ENCODE measurements at places on chromosomes 6 and 20. TPM values are rescaled to one million over a fixed set of nuclear protein-coding genes. Genes with fewer than 3 reads are reported as not detected.
A peak's percentile ranks its signal among the peaks of the same experiment; 100 is the strongest.

- no peak for DNase-seq
Observed at GRCh38 chr6:127279815-127280214, 13.2 kb downstream of the RNF146 start.

Gene PPIL6
- 0.65 TPM for total RNA-seq

Gene GPX6
- not detected for total RNA-seq

- DNase-seq = no peak
Observed at GRCh38 chr6:111959766-111960165, 86.5 kb upstream of the FYN start.

GRCh38 chr6:125197795-125198269 is 44.3 kb downstream of the TPD52L1 start:
- peak; percentile 82 for DNase-seq

DNA sequence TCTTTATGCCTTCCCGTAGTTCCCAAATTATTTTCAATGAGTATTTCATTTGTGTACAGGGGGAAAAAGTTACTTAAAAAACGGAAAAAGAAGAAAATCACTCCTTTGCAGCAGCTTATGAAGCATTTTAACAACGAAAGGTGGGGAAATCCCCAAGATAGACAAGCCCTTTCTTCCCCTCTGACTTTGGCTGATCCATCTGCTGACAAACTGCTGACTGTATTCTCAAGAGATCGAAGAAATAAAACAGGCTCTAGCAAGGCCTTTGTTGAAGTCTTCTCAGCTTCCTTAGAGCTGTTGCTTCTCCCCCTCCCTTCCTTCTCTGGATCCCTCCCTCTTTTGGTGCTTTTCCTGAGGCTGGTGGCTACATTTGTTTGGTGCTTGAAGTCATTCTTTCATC is 325.2 kb downstream of the NRN1 start:
- DNase-seq = peak; percentile 67

- DNase-seq = peak; percentile 35
Observed at GRCh38 chr6:160355001-160355400, 6.8 kb downstream of the SLC22A3 start.

Gene PLEKHG1
- total RNA-seq = 3.7 TPM

Gene SRXN1
- total RNA-seq = 67.9 TPM

- no peak for DNase-seq
Observed at GRCh38 chr6:130879826-130880225, 52.6 kb downstream of the SMLR1 start.

Gene CTCFL
- not detected for total RNA-seq

Gene SPINT4
- total RNA-seq = not detected

Gene LY86
- total RNA-seq = not detected

GRCh38 chr20:62293111-62293784 is 9.5 kb upstream of the ADRM1 start:
- no peak for DNase-seq

Measured in fibroblast of the aortic adventitia (primary cell).